Central memory CD8-positive, alpha-beta T cell (primary cell): ENCODE measurements at places on chromosomes 2 and 18.

- no peak for DNase-seq
- no peaks in the 10 kb centered on the region for H3K27me3 ChIP-seq
- no peaks in the 10 kb centered on the region for H3K4me1 ChIP-seq
- no peaks in the 10 kb centered on the region for H3K36me3 ChIP-seq
Measured at GRCh38 chr2:188975497-188976102, 1.4 kb downstream of the COL3A1 start.

- H3K4me3 ChIP-seq = no peak overlapping the region
- no peak overlapping the region for H3K27ac ChIP-seq
- H3K36me3 ChIP-seq = no peaks in the 10 kb centered on the region
- H3K4me1 ChIP-seq = peaks cover 25% of the 10 kb centered on the region
- H3K27me3 ChIP-seq = no peaks in the 10 kb centered on the region
Measured at GRCh38 chr2:195486520-195486919, 170.5 kb upstream of the SLC39A10 start.

DNA sequence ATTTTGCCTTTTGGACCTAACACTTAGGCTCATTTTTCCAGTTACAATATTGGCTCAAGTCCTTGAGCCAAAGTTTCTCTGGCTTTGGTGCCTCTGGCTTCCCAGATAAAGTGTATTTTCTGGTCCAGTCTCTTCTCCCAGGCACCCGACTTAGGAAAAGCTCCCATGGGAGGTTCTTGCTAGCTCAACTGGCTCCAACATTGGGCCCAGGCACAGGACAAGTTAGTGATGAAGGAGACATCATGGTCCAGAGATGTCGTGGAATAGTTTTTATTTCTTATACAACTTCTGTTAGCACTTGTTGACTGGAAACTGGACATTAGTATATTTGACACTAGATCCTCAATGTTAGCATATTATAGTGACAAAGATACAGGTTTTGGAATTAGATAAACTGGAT, 8.2 kb upstream of the ZEB2 start:
- H3K4me1 ChIP-seq = peaks cover 12% of the 10 kb centered on the region
- no peak overlapping the region for H3K4me3 ChIP-seq
- DNase-seq = no peak
- H3K27ac ChIP-seq = no peak overlapping the region
- peaks cover 6% of the 10 kb centered on the region for H3K27me3 ChIP-seq

DNA sequence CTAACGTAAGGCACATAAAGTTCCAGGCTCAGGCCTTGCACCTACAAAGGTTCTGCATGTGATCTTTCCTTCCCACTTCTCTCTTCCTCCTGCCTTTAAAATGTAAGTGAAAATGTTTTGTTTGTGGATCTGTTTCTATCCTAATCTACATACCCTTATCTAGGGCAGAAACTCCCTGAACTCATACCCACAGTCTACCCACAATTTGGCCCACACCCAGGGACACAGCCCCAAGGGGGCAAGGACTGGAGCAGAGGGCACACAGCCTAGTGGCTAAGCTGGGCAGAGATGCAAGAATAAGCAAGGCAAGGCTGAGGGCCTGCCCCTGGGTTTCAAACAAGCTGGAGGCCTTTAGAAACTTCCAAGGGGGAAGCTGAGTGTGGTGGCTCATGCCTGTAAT, 71.0 kb downstream of the HS1BP3 start:
- no peak overlapping the region for H3K27ac ChIP-seq
- DNase-seq = no peak
- H3K4me1 ChIP-seq = peaks cover 18% of the 10 kb centered on the region
- no peaks in the 10 kb centered on the region for H3K27me3 ChIP-seq

GRCh38 chr2:66508484-66509071, 73.7 kb downstream of the MEIS1 start:
- H3K4me1 ChIP-seq = no peaks in the 10 kb centered on the region
- DNase-seq = no peak
- no peaks in the 10 kb centered on the region for H3K27me3 ChIP-seq
- H3K36me3 ChIP-seq = no peaks in the 10 kb centered on the region
- H3K27ac ChIP-seq = no peak overlapping the region
